SJSA1 (cell line): ENCODE measurements at places on chromosomes 2 and 18. TPM values are rescaled to one million over a fixed set of nuclear protein-coding genes. Genes with fewer than 3 reads are reported as not detected.

DNA sequence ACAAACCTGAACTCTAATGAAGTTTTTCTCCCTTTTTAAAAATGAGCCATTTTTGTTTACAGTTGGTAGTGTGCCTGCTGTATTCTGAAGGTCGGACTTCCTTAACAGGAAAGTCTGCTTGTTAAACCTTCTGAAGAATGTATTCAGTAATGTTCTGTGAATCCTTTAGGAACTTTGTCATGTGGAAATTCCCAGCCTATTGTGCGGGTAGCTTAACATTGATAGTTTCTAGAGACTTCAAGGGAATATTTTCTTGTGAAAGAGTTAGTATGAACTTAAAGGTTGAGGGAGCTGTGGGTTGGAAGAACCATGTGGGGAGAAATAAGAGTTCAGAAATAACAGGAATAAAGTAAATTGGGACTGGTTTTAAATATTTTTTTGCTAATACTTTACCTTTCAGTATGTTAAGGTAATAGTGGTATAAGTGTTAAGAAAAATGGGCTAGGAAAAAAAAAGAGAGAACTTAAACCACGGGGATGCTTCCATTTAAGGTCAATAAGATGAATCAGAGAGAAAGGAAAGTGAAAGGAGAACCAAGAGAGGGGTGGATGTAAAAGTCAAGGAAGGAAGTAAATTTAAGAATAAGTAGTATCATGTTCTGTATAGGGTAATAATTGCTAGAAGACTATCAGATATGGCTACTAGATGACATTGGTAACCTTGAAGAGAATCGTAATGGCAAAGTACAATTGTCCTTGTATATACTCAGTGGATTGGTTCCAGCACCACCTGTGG, 90.5 kb downstream of the PMS1 start:
- peak; percentile 38 for DNase-seq

GRCh38 chr2:126653109-126653508, 2.8 kb upstream of the GYPC start:
- DNase-seq, result peak; percentile 7

GRCh38 chr2:222892321-222892720, 31.5 kb downstream of the ACSL3 start:
- DNase-seq, result no peak

- DNase-seq, result no peak
These were observed 39.4 kb downstream of the CTDP1 start for GRCh38 chr18:79718878-79719477.

GRCh38 chr2:22518641-22519040, 866.3 kb upstream of the KLHL29 start:
- no peak for DNase-seq

DNA sequence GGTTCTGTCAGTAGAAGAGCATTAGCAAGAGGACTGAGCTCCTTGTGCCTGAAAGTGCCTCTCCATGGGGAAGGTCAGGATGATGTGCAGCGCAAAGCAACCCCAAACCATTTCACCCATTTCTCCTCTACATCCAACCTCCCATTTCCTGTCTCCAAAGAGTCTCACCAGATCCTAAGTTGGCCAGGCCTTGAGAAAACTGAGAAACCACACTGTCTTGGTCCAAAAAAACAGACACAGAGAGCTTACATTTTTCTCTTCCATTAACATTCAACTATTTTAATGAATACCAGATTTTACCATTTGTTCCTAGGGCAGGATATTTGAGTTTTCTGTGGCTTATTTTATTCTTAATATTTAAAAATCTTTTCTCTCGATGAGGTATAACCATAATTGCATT, 195.0 kb downstream of the EPHA4 start:
- DNase-seq, result no peak

GRCh38 chr2:176395273-176395854, 126.1 kb downstream of the MTX2 start:
- peak; percentile 44 for DNase-seq

DNA sequence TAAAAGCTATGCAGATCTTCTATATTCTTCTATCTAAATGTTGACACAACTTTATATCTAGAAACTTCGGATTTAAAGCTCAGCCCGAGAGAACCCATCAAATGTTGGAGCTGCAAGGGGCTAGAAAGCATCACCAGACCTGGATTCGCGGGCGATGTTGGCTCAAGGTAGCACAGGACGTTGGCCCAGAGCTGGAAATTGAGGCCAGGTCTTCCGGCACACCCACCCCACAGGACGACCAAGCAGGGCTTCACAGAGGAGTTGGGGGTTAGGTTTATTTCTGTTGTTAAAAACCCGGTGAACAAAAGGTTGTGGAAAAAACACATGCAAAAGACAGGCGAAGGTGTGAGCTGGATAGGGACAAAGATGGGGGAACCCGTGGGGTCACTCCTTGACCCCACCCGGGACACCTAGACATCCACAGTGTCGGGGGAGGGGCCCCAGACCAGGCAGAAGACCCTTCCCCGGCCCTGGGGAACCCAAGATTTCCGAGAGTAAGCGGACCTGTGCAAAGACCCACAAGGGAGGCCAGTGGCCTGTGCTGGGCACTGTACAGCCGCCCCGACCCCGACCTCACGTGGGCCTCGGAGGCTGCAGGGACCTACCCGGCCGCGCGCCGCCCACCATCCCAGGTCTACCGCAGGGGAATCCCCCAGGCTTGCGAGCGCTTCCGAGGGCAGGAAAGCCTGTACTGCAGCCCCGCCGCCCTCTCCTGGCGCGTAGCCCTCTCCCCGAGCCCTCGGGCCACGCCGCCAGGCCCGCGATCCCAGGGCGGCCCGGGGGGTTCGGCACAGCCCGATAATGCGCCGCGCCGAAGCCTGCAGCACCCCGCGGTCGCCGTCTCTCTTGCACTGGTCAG, 1.8 kb upstream of the AGBL5 start:
- DNase-seq, result no peak

DNA sequence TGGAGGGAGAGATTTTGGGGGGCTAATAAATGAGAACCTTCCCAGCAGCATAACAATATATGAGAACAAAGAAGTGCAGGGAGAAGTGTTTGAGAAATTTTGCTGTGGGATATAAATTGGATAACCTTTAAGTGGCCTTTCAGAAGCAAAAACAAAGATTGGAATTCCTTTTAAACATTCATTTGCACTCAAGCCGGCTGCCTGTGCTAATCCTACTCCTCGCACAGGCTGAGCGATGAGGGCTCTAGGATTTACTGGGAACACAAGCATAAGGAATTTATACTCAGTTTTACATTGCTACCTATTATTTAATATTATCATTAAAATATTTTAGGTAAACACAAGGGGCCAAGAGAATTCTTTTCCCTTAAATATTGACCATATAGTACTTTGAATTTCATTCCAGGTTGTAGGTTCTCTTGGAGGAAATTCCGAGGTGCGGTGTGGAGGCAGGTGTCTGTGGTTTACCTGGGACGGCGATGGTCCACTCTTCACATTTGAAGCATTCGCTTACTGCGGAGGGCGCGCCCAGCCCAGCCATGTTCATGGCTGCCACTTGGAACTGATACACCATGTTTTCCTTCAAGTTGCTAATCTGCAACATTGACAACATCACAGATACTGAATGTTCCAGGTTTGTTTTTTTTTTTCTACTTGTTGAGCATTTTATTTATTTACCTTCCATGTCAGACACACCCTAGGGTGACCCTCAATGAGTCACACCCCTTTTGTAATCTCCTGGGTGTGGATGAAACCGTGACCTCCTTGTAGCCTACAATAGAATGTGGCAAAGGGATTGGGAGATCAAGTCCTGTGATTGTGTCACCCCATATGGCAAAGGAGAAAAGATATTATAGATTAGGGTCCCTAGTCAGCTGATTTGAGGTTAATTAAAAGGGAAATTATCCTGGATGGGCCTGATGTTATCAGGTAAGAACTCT, 100.1 kb downstream of the MYOM1 start:
- DNase-seq, result no peak

- no peak for DNase-seq
These were observed 837.7 kb upstream of the SLC39A10 start for GRCh38 chr2:194819367-194819766.

GRCh38 chr2:109497911-109498870, 115.6 kb downstream of the SEPTIN10 start:
- DNase-seq, result no peak

GRCh38 chr2:123451542-123451941, 573.5 kb upstream of the CNTNAP5 start:
- no peak for DNase-seq

- DNase-seq, result no peak
These were observed 184.2 kb downstream of the ZNF521 start for GRCh38 chr18:25167612-25168410.

GRCh38 chr2:228799208-228799588, 471.9 kb downstream of the PID1 start:
- no peak for DNase-seq

GRCh38 chr18:79496237-79496977, 100.7 kb downstream of the NFATC1 start:
- no peak for DNase-seq

- no peak for DNase-seq
These were observed 165.0 kb upstream of the ZNF521 start for GRCh38 chr18:25516747-25517498.

GRCh38 chr18:25465152-25465732, 113.3 kb upstream of the ZNF521 start:
- DNase-seq, result no peak

DNA sequence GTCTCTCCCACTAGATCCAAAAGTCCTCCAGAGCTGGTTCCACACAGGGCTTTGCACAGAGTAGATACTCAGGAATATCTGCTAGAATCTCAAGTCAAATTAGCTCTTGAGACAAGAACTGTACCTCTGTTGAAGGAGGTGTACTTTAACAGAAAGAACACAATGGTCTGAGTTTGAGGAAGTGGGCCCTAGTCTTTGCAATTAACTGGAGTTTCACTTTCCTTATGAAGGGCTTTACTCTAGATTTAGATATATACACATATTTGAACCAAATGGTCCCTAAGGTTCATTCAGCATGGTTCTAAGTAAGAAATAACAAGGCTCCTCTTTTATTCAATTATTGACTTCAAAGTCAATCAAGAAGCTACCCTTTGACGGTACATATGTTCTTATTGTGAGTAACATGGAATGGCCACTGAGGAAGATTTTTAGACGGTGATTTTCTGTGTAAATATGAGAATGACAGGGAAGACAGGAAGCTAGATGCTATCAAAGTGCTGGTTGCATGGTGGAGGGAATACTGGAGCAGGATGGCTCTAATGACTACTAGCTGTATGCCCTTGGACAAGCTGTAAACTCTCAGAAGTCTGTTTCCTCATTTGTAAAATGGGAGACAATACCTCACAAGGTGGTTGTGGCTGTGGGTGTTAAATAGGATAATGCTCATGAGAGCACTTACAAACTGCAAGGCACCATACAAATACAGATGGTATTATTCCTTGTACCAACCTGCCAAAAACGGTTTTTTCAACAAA, 73.5 kb upstream of the SERTAD2 start:
- DNase-seq, result no peak

- no peak for DNase-seq
These were observed 475.8 kb downstream of the TSN start for GRCh38 chr2:122231296-122231695.

DNA sequence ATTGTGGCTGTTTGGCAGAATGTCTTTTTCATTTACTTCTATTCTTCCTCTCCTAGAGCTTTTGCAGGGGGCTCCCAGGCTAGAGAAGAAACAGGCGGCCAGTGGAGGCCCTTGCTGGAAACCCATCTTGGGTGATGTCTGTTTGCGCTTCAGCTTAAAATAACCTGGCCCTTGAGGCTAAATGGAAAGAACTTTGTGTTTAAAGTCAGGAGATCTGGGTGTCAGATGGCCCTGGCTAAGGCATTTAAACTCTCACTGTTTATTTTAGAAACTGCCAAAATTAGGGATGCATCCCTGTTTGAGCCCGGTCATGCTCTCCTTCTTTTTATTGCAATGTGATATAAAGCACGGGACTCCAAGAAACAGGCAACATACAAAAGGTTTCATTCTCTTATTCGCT, 118.4 kb upstream of the RMP24 start:
- DNase-seq, result no peak

DNA sequence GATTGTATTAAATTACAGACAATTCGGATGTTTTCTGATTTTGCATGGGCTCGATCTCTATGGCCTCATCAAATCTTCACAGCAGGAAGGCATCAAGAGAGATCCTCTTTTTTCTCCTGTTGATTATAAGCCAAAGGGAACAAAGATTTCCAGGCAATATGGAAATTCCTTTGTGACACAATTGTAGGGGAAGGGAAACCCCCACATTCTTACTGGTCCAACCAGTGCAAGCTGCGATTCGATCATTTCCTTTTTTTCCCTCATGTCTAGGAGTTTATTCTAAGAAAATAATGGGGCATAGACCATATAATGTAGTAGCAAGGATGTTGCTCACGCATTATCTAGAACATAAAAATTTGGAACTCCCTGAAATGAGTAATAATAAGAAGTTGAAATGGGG, 87.7 kb downstream of the LYPD6 start:
- no peak for DNase-seq

DNA sequence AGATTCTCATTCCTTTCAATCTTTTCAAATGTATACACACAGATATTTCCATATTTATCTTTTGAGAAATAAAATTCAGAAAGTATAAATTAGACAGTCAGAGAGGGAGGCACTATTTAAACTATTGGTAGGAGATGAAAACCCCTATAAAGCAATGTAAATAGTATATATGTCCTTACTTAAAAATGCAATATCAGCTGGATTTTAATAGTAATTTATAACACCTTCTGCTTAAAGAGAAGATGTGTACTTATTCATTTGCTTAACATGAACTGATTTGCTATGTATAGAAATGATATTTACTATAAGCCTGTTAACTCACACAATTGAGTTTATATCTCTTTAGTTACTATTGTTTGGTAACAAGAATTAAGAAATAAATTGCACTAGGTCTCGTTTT, 163.3 kb downstream of the LRP1B start:
- no peak for DNase-seq

DNA sequence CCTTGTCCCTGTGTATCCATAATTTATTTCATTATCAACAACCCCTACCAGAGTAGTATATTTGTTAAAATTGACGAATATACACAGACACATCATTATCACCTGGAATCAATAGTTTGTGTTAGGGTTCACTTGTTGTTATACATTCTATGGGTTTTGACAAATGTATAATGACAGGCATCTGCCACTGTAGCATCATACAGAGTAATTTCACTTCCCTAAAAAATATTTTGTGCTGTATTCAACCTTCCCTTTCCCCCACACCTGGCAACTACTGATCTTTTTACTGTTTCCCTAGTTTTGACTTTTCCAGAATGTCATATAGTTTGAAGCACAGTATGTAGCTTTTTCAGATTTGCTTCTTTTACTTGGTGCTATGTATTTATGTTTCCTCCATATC, 132.0 kb downstream of the ZNF804A start:
- no peak for DNase-seq

- peak; percentile 70 for DNase-seq
These were observed 18.7 kb upstream of the CCBE1 start for GRCh38 chr18:59715966-59716369.

- no peak for DNase-seq
These were observed 6.1 kb upstream of the TBC1D8 start for GRCh38 chr2:101157272-101157671.

- DNase-seq, result no peak
These were observed 270.1 kb downstream of the TFCP2L1 start for GRCh38 chr2:121014876-121015275.

GRCh38 chr18:2534906-2535305, 36.4 kb downstream of the METTL4 start:
- DNase-seq, result no peak

Gene SMIM21
- not detected in 2 replicates for total RNA-seq

Gene CFAP65
- total RNA-seq, result not detected in 2 replicates

Gene RASGRP3
- total RNA-seq, result 7.5 and 11.6 TPM in 2 replicates

Gene RPRM
- total RNA-seq, result not detected in 2 replicates

Gene TNS1
- total RNA-seq, result 9.8 and 14.3 TPM in 2 replicates

Gene CTAGE1
- 0.11 TPM in 1 of 2 replicates, not detected in the other for total RNA-seq

Gene KCNG2
- total RNA-seq, result not detected in 2 replicates

Gene HAAO
- total RNA-seq, result not detected in 2 replicates

Gene CPLX4
- not detected in 2 replicates for total RNA-seq
